ENCODE measurements at places on chromosomes 6 and 20.

GRCh38 chr6:151018911-151019782 lies 153.6 kb downstream of the MTHFD1L start:
- no peak for DNase-seq

- no peak for DNase-seq
These were observed 234.2 kb downstream of the NRN1 start for GRCh38 chr6:5772408-5773120.

- DNase-seq, result no peak
These were observed 30.6 kb downstream of the HIVEP2 start for GRCh38 chr6:142914369-142914768.

DNA sequence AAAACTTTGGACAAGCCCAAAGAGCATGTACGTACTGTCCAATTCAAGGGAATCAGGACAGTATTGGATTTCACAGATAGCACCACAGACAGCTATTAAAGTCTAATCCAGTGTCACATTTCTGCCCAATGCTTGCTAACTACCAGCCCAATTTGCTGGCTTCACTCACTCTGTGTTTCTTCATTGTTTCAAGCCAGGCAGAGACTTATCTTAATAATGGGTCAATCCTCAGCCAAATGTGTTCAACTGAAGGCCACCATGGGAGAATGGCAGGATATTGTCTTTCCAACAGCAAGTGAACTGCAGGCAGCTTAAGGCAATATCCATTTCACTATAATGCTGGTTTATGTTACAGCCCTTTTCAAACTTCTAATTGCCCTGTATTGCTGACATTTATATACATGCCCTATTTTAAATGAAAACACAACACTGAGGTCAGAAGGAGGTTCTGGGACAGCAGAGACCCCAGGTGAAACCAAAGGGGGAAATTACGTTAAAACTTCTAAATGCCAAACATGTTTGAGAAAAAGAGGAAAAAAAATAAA lies 142.1 kb upstream of the RSPO3 start:
- no peak for DNase-seq

DNA sequence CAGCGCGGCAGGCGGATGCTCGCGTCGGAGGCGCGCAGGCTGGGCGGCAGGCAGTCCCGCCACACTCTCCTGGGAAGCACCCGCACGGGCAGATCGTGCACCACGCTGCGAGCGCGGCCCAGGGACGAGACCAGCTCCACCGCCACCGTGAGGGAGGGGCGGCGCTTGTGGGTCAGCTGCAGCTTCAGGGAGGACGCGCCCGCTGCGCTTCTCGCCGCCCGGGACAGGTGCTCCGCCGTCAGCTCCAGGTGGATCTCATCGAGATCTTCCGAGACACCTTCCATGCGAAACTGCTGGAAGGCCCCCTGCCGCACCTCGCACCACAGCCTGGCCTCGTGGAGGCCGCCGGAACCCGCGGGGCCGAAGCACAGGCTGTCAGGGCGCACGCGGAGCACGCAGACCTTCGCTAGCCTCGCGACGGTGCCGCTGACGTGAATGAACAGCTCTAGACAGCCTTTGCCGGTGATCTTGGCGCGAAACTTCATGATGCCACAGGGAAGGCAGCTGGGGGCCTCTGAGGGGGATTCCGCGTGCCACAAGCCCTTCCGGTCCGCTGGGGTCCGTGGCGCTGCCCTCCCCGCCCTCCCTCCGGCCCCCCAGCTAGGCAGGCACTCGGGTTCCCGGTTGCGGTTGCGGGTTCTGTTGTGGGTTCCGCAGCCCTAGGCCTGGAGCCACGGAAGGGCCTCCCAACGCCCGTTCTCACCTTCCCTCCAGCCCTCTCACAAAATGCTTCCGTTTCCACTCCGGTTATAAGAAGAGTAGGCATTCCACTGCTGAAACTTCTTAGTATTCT lies at the start of gene HUS1B:
TSS of gene HUS1B (minus strand) at position 641 of the 793 bp plus-strand sequence. CDS start at position 485, 156 bp downstream.
- DNase-seq, result no peak

DNA sequence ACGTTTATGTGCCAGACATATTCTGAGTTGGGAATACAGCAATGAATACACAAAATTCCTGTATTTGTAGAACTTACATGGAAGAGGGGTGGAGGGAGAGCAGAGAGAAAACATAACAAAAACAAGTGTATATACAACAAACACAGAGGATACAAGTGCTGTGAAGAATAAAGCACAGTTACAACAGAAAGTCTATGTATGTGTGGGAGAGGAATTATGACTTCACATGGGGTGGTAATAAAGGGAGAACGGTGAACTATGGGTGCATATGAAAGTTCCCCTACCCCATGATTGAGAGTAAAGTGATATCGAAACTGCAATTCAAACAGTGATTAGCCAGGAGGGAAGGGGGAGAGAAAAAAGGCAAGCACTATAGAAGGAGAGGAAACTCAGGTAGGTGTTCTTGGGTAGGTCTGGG lies 24.6 kb downstream of the HBS1L start:
- no peak for DNase-seq

- no peak for DNase-seq
These were observed 22.3 kb downstream of the LAMA5 start for GRCh38 chr20:62344782-62345181.

GRCh38 chr20:43960231-43960630 lies 45.6 kb downstream of the TOX2 start:
- DNase-seq, result no peak
